ENCODE measurements at places on chromosomes 3 and 15. TPM values are rescaled to one million over a fixed set of nuclear protein-coding genes. Genes with fewer than 3 reads are reported as not detected.

CD276 gene
- total RNA-seq, result 151 TPM

GOLGA6L7 gene
- not detected for total RNA-seq

LYZL4 gene
- not detected for total RNA-seq

MYO5A gene
- total RNA-seq, result 11.8 TPM

KCNAB1 gene
- not detected for total RNA-seq

TMC3 gene
- not detected for total RNA-seq

PLCH1 gene
- total RNA-seq, result 3.2 TPM
